ENCODE measurements at places on chromosomes 6 and 20.

GRCh38 chr6:41503827-41504465 is 42.2 kb upstream of the FOXP4 start:
- peak; percentile 27 for DNase-seq

DNA sequence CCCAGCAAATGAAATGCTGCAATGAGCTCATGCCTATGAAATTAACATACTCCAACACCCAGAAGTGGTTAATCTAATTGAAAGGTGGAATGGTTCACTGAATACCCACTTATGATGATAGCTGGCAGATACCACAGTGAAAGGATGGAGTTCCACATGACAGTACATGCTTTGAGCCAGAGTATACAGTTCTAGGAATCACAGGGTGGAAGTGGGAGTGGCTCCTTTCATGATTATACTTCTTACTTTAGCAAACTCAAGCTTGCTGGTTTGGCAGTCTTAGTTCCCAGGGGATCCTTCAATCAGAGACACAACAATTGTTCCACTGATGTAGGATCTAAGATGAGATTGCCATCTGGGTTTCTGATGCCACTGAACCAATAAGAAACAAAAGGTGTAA is 21.5 kb downstream of the CD164 start:
- no peak for DNase-seq

DNA sequence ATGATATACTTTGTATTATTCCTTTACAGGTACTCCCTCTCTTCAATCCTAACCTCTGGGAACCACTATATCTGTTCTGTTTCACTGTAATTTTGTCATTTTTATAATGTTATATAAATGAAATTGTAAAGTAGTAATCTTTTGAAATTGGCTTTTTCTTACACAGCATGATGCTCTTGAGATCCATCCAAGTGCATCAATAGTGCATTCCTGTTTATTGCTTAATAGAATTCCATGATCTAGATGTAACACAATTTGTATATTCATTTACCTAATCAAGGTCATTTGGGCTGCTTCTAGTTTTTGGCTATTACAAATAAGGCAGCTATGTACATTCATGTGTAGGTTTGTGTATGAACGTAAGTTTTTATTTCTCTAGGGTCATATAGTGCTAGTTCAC is 174.6 kb downstream of the KHDC1L start:
- no peak for DNase-seq

DNA sequence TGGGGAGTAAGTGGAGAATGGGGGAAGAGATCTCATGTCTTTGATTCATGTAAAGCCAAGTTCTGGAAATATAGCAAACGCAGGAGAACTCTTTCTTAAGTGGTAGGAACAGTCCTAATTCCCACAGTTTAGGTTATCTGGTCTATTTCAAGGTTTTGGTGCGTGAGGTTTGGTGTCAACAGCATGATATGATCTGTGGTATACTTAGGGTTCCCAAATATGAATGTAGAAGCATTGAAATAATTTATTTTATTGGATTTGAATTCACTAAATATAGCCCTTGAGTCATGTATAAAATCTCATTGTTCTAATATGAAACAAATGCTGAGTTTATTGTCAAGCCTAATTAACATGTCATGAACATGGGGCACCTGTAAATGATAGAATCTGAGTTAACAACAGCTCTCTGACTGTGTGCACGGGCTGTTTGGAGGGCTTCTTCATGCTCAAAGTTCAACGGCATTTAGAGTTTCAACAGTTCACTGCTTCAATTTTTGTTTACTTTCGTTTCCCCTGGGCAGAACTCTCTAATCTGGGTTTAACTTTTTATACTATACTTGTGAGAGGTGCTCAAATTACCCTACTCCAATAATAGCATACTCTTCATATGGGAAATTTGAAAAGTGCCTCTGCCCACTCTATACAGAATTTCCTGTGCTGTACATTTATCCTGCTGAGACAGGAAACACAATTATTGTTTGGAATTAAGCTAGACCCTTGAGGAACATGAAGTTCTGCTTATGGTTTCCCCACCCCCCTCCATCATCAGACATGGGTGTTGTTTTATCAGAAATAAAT is 236.3 kb upstream of the ZNF217 start:
- DNase-seq = no peak

- DNase-seq = no peak
Observed at GRCh38 chr6:104558746-104559145, 301.0 kb downstream of the HACE1 start.

DNA sequence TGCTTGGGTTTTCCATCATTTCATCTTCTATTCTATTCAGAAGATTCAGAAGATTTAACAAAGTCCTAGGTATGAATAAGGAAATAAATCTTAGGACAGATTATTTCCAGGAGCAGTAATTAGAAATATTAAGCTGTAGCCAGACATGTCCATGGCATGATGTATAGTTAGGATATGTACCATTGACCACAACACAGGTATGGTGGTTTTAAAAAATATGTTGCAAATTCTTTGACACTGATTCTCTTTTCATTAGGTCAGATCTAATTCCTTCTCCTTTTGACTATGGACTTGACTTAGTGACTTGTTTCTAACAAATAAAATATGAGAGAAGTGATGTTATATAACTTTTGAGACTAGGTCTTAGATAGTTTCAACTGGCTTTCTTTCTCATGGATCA is 23.5 kb upstream of the PDE7B start:
- DNase-seq = no peak

- no peak for DNase-seq
Observed at GRCh38 chr20:56542489-56543030, 9.5 kb downstream of the FAM209B start.

DNA sequence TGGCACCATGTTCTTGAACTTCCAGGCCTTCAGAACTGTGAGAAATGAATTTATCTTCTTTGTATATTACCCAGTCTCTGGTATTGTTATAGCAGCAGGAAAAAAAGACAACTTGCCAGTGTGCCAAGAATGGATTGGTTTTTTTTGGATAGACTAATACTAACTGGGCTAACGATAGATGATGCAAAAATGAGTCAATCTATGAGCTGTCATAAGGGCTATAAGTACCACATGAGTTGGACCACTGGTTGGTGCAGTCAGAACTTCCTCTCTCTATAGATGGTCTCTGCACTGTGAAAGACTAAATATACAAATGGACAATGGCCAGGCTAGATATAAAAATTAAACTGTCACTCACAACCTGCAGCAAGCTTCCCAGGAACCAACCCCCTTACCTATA is 87.6 kb upstream of the COL21A1 start:
- DNase-seq = no peak

DNA sequence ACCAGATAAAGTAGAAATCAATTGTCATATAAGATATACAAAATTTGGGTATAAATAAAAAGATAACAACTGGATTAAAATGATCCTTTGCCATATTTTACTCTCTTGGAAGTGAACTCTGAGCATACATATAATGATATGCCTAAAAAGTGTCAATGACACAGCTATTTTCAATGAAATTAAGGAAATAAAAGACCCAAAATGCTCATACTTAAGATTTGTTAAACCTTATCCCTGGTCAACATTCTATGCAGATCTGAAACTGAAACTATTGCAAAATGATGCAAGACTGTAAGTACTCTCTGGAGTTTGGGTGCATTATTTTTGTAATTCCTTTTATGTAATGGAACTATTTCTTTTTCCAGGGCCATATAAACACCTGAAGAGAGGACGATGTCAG is 119.0 kb upstream of the SGK1 start:
- DNase-seq = no peak

DNA sequence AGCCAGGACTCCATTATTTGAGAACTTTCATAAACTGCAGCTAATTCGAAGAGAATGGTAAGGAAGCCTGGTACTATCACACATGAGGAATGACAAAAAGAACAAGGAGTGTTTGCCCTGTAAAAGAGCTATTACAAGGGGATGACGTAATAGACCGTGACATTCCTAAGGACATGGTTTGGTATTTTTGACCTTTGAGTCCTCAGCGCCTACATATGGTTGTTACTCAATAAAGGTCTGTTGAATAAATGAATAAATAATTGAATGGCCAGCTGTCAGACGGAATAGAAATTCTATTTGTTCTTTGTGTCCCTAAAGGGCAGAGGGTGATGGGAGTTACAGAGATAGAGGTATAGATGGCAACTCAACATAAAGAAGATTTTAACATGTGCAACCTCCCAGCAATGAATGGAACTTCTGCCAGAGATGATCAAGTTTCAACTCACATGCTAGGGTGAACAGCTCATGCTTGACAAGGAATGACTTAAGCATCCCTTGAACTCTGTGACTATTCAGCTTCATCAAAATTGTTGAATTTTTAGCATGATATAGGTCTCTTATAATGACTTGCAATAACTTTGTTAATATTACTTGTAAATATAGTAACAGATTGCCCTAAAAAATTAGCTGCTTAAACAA is 115.4 kb downstream of the TENT5A start:
- DNase-seq = no peak

DNA sequence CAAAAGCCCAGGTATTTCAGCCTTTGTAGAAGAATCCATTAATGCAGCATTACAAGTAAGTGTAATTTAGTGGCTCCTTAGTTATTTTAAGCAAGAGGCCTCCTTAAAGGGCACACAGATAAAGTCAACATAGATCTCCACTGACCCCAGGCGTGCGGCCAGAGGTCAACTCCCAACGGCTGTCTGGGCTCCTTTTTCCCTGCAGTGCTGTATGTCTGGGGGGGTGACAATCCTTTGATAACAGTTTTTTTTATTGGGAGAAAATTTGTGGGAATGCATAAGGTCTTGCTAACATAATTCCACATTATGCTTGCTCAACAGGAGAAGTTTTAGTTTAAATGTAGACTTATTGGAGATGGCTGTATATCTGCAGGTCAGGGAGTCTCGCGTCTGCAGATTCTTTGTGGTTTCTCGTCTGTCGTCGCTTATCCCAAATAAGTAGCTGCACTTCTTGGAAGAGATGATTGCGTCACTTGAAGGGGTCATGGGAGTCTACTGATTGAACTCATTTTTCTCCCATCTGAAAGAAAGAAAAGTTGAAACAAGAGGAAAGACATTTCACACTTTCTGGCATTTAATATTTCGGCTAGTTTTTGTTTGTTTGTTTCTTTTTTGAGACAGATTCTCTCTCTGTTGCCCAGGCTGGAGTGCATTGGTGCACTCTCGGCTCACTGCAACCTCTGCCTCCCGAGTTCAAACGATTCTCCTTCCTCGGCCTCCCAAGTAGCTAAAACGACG is 151.7 kb upstream of the AKAP12 start:
- DNase-seq = no peak

GRCh38 chr6:165218829-165219228 is 90.6 kb downstream of the C6orf118 start:
- no peak for DNase-seq

GRCh38 chr6:157182503-157183264 is 140.6 kb downstream of the TMEM242 start:
- no peak for DNase-seq

DNA sequence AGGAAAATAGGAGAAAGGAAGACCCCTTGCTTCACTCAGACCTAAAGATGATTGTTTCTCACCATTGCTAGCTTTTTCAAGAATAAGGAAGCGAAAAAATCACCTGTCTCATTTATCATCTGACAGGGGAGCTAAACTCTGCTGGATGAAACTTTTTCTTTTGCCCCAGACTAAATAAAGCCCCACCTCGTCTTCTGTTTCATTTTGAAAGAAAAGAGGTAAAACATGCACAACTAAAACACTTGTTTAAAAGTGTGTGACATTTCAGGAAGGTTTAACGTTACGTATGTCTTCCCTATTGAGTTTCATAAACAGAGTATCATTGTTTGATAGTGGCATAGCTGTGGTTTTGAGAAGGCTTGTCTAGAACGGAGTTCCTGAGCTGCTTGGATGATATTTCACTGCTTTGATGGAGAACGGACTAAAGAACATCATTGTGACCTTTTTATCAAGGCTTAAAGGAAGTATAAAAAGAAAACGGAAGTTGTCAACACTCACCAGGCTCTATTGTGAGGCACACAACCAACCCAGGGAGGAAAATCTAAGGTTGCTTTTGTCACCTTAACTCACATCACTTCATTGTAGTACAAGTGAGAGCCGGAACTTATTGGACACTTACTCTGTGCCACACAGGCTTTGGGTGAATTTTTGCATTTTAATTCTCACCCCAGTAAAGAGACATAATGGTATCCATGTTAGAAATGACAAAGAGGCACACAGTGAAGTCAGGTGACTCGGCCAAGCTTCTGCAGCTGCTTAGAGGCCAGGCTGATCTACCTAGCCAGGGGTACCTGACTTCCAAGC is 29.5 kb downstream of the TSHZ2 start:
- peak; percentile 30 for DNase-seq

- DNase-seq = no peak
Observed at GRCh38 chr20:6940048-6940447, 172.6 kb downstream of the BMP2 start.

DNA sequence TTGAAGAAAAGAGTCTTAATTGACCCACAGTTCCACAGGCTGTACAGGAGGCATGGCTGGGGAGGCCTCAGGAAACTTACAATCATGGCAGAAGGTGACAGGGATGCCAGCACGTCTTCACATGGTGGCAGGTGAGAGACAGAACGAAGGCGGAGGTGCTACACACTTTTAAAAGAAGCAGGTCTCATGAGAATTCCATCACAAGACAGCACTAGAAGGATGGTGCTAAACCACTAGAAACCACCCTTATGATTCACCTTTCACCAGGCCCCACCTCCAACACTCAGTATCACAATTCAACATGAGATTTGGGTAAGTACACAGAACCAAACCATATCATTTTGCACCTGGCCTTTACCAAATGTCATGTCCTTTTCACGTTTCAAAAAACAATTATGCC is 20.9 kb downstream of the TAGAP start:
- DNase-seq = peak; percentile 58

DNA sequence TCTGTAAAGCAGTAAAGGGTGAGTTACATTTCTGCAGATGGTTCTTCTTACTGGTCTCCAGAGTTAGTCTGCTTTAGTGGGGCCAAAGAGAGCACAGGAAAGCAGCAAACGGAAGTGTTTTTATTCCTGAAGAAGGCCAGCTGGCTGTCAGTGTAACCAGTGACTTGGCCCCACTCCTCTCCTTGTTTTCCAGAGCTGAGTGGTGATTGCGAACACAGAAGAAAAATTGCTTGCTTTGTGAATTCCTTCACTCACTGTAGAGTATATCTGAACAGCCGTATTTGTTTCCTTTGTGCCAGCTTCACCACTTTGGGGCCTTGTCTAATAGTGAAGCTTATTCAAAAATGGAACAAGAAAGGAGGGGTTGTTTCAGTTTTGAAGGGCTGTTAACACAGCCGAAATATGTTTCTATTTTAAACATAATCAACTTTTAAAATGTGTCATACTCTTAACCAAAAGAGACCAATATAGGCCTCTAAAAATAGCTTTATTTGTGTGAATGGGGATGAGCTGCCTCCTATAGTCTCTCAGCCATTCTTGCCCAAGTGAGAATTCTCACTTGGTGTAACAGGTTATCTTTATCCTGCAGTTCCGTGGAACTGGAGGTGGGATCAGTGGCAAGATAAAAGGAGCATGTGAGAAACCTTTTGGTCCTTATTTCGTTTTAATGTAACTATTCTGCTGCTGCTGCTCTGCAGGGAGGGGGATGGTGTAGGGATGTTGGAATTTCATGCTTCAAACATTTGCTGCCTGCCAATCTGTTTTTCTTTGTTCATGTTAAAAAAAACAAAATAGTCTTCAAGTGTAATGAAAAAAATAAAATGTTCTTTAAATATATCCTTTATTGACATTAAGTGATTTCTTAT is 37.8 kb downstream of the ZC2HC1B start:
- peak; percentile 16 for DNase-seq
